ENCODE measurements at places on chromosomes 2 and 18.

DNA sequence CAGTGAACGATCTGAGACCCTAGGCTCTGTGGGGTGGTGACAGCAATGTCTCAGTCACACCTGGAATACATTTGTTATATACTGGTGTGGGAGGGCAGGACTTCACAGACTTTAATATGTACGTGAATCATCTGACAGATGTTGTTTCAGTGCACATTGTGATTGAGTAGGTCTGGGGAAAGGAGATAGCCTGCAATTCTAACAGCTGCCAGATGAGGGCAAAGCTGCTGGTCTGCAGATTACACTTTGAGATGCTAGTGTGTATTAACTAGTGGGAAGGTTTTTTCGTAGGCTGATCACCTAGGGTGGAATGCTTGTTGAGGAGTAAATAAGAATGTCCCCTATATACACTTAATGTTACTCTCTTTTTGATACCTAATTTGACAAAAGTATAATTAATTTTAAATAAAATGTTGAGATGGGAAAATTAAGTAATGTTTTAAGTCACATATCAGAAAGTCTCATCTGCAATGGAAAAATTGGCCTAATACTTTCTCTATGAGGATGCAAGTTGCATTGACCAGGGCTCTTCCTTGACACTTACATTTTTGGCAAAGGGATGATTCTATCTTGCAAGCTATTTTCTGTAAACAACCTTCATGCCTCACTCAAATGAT lies 496.9 kb upstream of the HNMT start:
- no peak for DNase-seq

GRCh38 chr2:176747928-176748327 lies 464.7 kb upstream of the HNRNPA3 start:
- DNase-seq: no peak

DNA sequence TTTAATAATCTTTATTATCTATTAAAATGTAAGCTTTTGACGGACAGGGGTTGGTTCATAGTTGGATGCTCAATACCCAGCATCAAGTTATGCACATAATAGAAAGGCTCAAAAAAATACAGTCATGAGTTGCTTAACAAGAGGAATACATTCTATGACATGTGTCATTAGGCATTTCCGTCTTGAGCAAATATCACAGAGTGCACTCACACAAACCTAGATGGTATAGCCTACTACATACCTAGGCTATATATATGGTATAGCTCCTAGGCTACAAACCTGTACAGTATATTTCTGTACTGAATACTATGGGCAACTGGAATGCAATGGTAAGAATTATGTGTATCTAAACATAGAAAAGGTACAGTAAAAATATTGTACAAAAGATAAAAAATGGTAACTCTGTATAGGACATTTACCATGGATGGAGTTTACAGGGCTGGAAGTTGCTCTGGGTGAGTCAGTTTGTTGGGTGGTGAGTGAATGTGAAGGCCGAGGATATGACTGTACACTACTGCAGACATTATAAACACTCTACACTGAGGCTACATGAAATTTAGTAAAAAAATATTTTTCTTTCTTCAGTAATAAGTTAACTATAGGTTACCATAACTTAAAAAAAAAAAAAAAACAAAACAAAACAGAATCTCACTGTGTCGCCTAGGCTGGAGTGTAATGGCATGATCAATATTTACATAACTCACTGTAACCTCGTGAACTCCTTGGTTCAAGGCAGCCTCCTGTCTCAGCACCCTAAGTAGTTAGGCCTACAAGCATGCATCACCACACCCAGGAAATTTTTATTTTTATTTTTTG lies 201.2 kb downstream of the NBAS start:
- DNase-seq: no peak

GRCh38 chr18:61889541-61889940 lies 3.3 kb downstream of the RNF152 start:
- DNase-seq: no peak

GRCh38 chr2:103289105-103289725 lies 527.4 kb downstream of the TMEM182 start:
- no peak for DNase-seq

DNA sequence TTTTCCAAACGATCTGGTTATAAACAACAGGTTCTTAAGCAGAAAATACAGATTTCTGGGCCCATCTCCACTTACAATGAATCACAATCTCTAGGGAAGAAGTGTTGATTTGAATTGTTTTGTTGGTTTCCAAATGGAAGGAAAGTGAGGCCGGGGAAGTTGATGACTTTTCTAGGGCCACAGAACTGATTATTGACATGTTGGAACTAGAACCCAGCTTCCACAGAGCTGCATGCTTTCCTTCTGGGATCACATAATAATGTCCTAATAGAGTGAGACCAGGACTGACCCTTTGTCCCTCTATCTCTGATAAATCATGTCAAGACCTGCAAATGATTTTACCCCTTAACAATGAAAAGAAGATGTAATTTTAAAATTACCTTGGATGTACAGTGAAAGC lies 332.2 kb downstream of the OSR1 start:
- no peak for DNase-seq

DNA sequence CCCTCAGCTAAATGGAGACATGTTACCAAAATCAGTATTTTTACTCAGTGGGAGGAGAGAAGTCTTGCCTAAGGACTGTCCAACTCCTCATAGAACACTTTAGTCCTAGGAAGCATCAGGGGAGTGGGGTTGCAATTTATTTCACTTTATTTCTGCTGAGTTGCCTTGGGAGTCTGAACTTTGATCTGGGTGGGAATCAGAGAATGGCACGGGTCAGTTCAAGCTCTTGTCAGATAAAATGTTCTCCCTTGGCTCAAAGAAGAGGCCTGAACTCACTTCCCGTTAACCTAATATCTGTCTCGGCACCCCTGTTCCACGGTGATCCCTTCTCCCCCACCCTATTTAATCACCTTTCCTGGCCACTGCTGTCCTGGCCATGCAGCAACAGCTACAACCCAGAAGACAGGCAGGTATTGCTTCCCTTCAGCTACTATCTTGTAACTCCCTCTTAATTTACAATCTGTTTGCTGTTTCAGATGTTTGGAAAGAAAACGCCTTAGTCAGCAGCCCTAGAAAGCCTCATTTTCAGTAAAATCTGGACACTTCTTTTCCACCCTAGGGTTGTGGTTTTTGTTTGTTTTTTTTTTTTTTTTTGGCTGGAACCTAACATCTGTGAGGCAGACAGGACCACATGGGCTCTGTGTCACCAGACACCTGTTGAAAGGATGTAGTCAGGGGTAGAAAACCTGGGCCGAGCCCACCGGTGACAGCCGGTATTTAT lies 52.5 kb downstream of the SERTAD2 start:
- no peak for DNase-seq

DNA sequence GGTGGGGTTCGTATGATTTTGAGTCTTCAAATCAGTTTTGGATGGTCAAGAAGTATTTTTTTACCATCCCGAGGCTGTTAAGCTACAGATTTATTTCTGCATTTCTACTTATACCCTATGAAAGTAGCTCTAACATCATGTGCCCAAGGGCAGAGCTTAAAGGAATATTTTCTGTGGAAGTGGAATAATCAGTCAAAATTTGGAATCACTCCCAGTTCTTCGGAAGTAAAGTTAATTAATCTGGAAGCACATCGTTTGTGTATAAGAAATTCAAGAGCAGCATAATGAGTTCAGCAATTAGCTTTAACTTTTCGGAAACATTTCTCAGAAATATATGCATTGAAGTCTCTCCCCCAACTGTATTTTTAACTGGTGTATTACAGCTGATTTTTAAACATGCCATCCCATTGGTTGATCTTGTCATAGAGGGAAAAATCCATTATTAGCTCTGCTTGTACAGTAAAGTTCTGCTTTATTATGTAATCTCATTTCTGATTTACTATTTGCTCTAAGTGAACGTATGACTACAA lies 510.1 kb downstream of the DCC start:
- DNase-seq: no peak

- DNase-seq: no peak
Measured at GRCh38 chr2:152620208-152620607, 97.1 kb downstream of the PRPF40A start.

All from hypothalamus (tissue), 51 donors.